ENCODE measurements at places on chromosomes 2 and 18.
A peak's percentile ranks its signal among the peaks of the same experiment; 100 is the strongest.

DNA sequence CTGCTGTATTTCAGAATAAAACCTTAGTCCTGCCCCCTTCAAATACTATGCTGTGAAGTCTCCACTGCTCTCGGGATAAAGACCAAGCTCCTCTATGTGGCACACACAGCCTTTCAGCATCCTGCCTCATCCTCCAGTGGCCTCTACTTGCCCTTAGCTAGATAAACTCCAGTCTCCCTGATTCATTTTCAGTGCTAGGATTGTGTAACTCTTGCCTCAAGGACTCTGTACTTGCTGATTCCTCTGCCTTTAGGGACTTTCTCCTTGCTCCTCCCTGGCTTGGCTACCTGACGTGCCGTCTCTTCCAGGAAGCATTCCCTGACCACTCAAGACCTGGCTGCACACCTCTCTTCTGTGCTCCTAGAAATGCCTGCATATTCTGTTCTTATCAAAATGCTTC lies 416.7 kb downstream of the MTX2 start:
- DNase-seq, result no peak

GRCh38 chr18:63869374-63869773 lies 18.1 kb upstream of the SERPINB2 start:
- peak; percentile 95 for DNase-seq

DNA sequence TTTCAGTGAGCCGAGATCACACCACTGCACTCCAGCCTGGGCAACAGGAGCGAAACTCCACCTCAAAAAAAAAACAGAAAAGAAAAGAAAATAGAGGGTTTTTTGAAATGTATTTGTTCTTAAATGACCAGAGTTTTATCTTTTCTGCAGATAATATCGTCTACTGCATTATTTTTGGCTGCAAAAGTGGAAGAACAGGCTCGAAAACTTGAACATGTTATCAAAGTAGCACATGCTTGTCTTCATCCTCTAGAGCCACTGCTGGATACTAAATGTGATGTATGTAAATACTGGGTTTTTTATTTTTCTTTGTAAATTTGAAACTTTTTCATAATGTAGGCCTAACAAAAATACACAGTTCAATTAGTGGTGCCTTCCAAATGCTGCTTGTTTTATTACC lies 18.1 kb downstream of the CCNT2 start:
- DNase-seq, result no peak

GRCh38 chr2:163644238-163644637 lies 91.6 kb downstream of the FIGN start:
- DNase-seq, result no peak

DNA sequence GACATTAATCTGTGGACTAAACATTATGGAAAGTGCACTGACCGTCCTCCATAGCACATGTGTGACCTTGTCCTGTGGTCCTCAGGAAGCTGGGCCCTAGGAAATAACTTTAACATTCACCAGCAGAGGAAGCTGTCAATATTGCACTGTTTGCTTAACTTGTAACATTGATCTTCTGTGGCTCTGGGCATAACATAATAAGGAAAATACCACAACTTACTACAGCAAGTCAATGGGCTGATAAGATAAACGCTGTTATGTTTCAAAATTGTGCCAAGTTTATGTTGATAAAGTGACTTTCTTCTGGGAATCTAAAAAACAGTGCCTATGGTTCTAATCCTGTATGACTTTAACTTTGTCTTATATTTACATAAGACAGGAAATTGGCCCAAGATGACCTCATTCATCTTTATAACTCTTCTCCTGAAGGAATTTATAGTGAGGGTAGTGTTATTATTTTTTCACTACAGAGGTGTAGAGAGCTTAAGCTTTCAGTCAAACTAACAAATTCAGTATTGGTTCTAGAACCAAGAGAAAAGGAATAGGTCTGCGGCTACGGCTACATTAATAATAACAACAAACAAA lies 113.7 kb upstream of the MAP4K3 start:
- no peak for DNase-seq

DNA sequence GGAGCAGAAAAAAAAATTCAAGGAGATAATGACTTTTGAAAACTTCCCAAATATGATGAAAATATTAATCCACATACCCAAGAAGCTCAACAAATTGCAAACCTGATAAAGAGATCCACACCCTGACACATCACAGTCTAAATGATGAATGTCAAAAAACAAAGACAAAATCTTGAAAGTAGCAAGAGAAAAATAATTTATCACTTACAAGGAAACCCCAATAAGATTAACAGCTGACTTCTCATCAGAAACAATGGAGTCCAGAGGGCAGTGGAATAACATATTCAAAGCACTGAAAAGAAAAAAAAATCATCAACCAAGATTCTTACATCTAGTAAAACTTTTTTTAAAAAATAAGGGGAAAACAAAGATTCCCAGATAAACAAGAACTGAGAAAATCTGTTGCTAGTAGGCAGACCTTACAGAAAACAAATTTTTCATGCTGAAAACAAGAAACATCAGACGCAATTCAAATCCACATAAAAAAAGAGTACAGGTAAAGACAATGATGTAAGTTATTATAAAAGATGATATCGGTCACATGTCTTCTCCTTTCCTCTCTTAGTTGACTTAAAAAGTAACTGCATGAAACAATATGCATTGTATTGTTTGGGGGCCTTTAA lies 21.3 kb downstream of the SLC66A2 start:
- no peak for DNase-seq

DNA sequence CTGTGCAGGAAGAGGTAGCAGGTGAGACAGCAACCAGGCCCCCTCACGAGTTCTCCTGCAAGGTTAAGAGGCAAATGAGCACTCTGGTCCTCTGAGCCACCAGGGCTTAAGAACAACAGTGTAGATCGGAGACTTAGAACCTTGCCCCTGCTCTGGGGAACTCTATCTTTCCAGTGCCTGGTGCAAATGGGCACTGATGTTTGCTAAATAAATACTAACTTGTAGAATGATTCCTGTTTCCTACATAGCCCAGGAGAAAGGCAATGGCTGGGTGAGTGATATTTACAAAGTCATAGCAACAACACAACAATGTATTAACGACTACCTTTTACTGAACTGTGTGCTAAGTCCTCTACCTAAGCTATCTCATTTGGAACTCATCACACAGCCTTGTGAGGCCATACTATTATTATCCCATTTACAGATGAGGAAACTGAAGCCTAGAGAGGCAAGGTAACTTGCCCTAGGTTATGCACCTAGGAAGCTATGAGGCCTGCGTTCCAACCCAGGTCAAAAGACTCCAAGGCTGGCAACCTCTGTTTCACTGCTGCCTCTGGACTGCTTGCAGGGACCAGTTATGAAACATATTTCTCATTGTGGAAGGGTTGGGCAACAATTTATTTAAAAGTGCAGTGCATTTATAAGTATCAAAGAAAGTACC lies 4.3 kb downstream of the ATP8B1 start:
- DNase-seq, result no peak

- DNase-seq, result peak; percentile 73
Observed at GRCh38 chr2:159131914-159132281, 154.6 kb downstream of the WDSUB1 start.

GRCh38 chr18:77103187-77103850 lies 29.3 kb downstream of the MBP start:
- no peak for DNase-seq

GRCh38 chr2:159096901-159097300 lies 128.5 kb downstream of the TANC1 start:
- DNase-seq, result no peak

- no peak for DNase-seq
Observed at GRCh38 chr18:58823412-58823811, 41.3 kb upstream of the ZNF532 start.

Data from GM04503 (cell line).